ENCODE measurements at places on chromosomes 3 and 15.

DNA sequence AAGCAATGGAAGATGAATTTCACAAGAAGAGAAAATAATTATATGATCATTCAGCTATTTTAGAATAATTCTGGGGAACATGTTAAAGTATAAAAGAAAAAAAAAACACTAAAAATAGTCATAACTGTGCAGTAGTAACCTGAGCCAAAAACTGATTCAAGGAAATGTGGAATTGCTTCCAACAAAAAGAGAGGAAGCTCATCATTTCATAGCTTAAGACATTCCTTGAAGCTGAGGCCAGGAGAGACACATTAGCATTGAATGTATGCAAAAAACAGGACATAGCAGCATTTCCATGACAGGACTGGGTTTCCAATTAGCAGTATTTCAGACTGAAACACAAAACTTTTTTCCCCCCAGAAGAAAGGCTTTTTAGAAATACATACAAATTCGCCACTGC is 27.7 kb upstream of the LRRN1 start:
- DNase-seq = no peak

DNA sequence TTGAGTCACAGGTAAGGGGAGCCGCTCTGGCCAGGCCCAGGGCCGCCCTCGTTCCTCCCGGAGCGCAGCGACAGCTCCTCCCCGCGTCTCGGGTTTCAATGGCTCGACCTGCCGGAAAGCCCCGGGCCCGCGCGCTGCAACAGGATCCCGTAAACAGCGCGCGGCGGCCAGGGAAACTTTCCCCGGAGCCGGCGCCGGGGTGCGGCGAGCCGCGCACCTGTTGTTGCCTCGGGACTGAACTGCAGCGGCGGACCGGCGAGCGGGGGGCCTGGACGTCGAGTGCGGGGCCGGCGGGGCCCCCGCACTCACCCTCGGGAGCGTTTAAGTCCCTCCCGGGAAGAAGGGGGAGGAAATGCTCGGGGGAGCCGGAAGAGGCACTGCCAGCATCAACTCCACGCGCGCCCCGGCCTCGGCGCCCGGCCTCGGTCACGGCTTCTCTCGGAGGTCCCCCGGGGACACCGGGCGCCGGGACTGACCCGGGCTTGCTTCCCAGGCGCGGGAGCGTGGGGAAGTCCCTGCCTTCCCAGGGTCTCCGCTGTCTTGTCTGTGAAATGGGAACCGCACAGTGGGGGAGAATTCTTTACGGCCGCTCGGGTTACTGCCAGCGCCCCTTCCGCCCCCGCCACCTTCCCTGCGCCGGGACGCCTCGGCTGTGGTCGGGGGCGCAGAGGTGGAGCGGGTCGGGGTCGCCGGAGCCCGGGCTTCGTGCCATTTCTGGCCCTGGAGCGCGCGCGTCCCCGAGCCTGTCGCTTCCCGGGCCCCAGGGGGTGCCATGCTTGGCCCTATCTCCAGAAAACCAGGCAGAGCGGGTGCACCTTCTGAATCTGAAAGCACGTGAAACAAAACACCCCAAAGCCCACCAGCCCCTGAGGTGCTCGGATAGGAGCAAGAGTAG is 7.5 kb upstream of the PGPEP1L start:
- peak; percentile 61 for DNase-seq

DNA sequence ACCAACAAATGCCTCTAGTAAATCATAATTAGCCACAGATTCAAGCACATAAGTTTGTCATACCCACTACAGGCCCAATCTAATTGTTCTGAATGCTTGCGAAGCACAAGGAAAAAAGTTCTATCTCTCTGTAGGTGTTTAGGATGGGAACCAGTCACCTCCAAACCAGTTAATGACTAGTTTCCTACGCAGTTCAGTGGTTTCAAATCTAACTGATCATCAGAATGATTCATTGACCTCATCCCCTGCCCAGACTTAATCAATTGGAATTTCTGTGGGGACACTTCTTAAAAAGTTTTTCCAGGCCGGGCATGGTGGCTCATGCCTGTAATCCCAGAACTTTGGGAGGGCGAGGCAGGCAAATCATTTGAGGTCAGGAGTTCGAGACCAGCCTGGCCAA is 24.3 kb upstream of the MASP1 start:
- no peak for DNase-seq

GRCh38 chr3:125605756-125606155 is 10.5 kb upstream of the OSBPL11 start:
- no peak for DNase-seq

DNA sequence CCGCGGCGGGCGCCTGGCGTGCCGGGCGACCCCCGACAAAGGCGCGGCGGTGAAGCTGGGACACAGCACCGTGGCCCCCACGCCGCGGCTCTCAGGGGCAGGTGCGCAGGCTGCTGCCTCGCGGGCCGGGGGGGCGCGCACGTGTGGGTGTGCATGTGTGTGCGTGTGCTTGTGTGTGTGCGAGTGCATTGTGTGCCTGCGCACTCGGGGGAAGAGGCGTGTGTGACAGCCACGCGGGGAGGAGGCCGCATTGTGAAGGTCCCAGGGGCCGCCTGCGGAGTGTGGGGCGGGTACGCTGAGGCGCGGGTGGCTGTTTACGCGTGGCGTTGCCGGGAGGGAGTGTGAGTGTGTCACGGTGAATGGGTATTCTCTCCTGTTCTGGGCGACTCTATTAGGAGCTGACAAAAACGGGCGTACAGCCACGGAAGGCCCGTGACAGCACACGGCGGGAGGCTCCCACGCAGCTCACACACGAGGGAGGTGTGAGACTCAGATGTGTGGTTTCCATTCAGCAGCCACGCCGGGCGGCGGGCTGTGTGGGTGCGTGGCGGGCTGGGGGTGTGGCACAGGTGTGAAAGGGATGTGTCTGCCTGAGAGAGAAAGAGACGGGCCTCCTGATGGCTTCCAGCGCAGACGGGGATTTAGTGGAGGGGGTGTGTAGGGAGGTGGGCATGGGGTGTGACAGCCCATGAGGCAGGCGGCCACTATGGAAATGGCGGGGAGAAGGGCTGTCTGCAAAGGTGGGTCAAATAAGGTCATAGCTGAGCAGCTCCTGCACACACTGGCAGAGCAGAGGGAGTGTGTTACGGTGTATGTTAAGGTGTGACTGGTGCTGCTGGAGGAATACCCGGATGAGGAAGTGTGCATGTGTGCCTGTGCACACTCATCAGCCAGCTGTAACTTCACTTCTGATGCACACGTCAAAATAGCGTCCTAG is 750 bp downstream of the PODXL2 start:
- DNase-seq = peak; percentile 57

GRCh38 chr3:29695201-29695600 is 414.3 kb downstream of the RBMS3 start:
- no peak for DNase-seq

DNA sequence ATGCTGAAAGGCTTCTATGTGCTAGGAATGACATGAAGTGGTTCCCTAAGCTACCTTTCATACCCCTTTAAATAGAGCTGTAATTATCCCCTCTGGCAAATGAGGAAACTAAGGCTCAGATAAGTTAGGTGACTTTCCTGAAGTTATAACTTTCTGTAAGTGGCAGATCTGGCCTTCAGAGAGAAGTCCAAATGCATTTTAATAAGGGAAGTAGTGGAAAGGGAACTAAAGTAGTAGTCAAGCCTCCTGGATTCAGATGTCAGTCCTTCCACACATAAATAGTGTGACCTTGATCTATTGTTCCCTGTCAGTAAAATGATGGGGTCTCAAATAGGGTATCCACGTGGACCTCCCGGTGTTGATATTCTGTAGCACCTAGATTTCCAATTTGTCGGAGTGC is 277.7 kb downstream of the EDEM1 start:
- no peak for DNase-seq

- DNase-seq = no peak
These were observed 504.6 kb upstream of the NECTIN3 start for GRCh38 chr3:110567029-110567428.

- peak; percentile 64 for DNase-seq
These were observed 2.3 kb downstream of the BBX start for GRCh38 chr3:107524841-107525643.

DNA sequence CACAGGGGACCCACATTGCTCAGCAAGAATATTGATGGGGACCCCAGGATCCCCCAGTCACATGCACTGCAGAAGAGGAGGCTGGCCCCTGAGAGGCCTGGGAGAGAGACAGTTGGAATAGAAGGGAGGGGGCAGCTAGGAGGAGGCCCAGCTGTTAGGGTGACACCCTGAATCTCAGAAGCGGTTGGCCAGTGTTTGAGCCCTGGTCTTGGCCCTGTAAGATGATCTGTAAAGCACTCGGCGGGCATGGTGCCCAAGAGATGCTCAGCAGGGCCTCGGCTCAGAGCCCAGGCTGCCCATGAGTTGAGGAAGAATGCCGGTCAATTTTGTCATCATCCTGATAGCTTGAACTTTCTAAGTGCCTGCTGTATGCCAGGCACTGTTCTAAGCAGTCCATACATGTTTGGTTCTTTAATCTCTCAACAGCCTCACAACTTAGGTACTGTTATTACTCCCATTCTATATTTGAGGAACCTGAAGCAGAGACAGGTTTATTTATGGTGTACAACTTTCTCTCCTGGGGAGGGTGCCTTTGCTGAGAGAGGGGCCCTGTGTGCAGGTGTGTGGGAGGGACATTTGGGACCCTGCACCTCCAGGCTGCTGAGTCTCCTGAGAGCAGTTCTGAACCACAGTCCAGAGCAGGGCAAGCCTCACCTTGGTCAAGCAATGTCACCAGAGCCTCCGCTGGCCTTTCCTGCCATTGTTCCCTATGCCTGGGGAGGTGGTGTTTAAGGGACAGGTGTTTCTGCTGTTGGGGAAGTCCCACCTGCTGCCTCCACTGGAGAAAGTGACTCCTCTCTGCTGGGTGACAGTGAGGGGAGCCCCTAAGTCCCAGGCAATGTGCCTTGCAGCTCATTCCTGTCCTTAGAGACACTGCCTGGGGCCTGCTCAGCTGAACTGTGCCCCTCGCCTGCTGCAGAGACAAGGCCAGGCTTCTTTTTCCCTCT is 26.0 kb downstream of the SLC6A6 start:
- DNase-seq = no peak

- no peak for DNase-seq
These were observed 539.1 kb downstream of the EDEM1 start for GRCh38 chr3:5726621-5727020.

- no peak for DNase-seq
These were observed 4.3 kb upstream of the COPG1 start for GRCh38 chr3:129245141-129245540.

DNA sequence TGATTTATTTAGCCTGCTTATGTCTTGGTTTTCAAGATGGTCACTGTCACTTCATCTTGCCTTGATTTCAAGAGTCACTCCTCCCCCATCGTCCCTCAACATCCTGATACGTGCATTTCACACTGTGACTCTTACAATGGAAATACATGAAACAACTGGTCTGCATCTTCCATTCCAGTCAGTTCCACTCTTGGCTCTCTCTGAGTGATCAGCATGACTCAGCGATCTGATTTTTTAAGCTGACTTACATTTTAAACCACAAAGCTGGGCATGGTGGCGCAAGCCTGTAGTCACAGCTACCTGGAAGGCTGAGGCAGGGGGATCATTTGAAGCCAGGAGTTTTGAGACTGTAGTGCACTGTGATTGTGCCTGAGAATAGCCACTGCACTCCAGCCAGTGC is 271.2 kb upstream of the ROPN1 start:
- DNase-seq = no peak

GRCh38 chr3:129793942-129794310 is 99.6 kb downstream of the TMCC1 start:
- no peak for DNase-seq

DNA sequence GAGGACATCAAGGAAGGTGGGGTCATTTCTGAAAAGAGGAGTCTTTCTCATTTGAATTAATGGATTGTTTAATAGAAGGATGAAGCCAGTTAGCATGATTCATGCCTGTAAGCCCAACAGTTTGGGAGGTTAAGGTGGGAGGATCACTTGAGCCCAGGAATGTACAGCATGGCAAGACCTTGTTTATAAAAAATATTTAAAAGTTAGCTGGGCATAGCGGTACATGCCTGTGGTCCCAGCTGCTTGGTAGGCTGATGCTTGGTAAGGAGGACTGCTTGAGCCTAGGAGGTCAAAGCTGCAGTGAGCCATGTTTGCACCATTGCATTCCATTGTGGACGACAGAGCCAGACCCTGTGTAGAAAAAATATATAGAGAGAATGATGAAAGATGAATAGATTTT is 165.5 kb downstream of the ALCAM start:
- DNase-seq = no peak

GRCh38 chr15:53979051-53979788 is 979 bp downstream of the UNC13C start:
- DNase-seq = no peak

- no peak for DNase-seq
These were observed 52.2 kb downstream of the REC114 start for GRCh38 chr15:73495181-73495580.

GRCh38 chr15:42903388-42904324 is 16.9 kb downstream of the TTBK2 start:
- no peak for DNase-seq

GRCh38 chr3:42529468-42529867 is 27.0 kb downstream of the VIPR1 start:
- no peak for DNase-seq

DNA sequence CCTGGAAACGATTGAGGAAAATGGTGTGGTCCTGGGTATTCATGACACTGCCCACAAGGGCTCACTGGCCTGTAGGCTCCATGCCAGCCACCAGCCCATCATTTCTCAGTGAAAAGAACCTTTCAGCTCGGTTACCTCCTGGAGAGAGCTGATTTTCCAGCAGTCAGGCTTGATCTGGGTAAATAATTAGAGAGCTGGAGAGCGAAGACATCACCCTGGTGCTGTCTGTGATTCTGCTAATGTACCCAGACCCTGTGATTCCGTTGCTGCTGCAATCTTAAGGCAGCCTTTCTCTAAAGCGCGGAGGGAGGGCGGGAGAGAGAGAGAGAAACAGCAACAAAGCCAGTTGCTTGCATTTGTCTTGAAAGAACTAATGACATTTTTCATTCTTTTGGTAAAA is 221.9 kb upstream of the TOPAZ1 start:
- no peak for DNase-seq

DNA sequence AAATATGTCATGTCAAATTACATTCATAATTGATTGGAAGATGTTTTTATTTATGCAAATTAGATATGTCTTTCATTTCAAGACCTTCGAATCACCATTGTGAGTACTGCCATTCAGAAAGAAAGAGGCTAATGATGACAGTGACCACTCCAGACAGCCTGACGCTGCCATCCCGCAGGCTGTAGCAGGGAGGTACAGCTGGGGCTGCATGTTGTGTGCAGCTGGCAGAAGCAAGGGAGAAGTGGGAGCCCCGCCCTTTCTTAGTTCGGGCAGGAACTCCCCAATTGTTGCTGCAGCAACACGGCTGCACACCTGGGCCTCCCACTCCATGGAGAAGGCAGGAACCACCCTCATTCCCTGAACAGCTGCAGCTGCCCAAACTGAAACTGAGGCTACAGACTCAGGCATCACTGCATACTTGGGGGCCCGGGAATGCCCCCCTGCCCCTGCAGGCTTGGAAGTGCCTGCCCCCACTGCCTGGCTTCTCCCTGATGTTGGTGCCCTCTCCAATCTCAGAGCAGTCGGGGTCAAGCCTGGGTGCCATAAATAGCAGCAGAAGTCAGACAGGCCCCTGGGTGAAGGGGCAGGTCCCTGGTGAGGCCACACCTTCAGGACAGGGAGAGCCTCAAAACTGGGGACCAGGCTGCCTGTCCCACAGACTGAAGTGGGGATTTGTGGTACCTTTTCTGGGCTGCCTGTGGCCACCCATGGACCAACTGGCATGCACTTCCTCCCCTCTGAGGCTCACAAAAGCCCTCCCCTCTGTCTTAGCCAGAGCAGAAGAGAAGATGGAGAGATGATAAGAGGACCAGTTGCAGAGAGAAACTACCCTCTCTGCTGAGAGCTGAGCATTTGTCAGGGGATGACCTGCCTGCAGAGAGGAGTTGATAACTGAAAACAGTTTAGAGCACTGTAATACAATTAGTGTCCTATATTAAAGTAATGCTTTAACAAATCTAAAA is 964.6 kb downstream of the SI start:
- no peak for DNase-seq

GRCh38 chr3:143731320-143731719 is 116.9 kb downstream of the SLC9A9 start:
- no peak for DNase-seq
